ENCODE measurements at places on chromosomes 7 and 10.

DNA sequence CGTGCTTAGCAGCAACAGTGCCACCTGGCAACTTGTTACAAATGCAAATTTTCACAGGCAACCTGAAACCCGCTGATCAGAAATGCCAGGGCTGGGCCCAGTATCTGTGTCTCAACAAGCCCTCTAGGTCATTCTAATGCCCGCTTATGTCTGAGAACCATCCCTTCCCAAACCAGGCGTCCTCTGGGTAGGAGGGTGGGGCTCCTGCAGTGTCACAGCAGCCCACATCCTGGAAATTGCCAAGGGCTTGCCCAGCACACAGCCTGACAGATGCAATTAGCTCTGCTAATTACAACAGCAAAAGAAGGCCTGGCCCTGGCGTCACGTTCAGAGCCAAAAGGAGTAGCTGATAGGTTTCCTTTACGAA is 15.9 kb downstream of the ITPRIP start:
- DNase-seq: no peak

GRCh38 chr10:96642973-96643372 is 56.2 kb upstream of the TM9SF3 start:
- DNase-seq: peak; percentile 23

DNA sequence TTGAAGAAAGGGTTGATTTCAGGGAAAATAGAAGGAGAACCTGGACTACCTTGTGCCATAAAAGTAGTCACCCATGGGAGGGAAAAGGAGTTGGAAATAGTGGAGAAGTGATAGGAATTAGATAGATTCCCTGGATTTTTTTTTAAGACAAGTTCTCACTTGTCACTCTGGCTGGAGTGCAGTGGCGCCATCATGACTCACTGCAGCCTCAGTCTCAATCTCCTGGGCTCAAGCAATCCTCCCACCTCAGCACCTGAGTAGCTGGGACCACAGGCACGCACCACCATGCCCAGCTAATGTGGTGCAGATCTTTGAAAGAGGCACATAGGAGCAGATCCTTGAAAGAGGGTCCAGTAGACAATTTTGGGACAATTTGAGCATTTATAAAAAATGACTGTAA is 9.5 kb upstream of the BLNK start:
- DNase-seq: no peak

DNA sequence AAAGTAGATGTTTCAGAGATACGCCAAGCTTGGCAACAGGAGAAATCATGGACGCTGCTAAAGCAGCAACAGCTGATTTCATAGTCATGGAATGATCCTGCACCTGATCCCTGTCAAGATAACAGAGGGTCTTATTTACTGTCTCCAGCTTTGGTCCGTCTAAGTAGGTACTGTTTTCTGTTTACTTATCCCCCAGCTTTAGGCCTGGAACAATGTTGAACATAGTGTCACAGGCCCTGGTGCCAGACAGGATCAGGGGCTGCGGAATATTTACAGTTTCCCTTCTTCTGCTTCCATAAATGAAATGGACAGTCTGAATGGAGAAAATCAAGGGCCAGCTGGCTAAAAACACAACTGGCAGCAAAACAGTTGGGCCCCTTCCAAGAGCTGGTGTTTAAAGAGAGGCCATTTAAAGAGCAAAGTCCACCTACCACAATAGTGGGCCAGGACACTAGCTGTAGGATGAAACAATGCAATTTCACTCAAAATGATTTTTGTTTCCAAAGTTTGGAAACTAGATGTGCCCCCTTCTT is 2.9 kb downstream of the GPR37 start:
- no peak for DNase-seq

DNA sequence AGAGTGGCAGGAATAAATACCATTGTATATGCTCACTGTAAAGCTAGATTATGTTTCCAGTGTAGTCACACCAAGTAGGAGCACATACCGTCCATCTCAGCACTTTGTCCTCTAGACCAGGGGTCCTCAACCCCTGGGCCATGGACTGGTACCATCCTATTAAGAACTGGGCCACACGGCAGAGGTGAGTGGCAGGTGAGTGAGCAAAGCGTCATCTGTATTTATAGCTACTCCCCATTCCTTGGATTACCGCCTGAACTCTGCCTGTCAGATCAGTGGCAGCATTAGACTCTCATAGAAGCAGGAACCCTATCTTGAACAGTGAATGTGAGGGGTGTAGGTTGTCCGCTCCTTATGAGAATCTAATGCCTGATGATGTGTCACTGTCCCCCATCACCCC is 735.3 kb downstream of the MAGI2 start:
- DNase-seq: no peak

GRCh38 chr10:102628451-102628911 is 15.8 kb upstream of the TRIM8 start:
- DNase-seq: no peak

DNA sequence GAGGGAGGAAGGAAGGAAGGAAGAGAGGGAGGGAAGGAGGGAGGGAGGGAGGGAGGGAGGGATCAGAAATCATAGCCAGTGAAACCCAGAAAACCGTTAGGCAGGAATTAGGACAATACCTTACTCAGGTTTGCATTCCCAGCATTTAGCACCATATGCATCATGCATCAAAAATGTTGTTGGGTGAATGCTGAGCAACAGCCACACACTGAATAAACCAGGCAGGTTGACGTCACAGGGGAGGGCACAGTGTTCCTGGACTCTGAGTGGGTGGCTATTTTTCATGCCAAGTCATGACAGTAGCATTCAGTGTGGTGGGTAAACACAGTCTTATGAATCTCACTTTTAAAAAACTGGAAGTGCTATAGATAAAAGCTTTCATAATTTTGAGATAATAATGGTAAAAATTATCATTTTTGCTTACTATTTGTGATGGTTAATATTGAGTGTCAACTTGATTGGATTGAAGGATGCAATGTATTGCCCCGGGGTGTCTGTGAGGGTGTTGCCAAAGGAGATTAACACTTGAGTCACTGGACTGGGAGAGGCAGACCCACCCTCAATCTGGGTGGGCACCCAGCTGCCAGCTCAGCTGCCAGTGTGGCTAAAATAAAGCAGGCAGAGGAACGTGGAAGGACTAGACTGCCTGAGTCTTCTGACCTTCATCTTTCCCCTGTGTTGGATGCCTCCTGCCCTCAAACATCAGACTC is 199.1 kb upstream of the PRKCQ start:
- DNase-seq: no peak

DNA sequence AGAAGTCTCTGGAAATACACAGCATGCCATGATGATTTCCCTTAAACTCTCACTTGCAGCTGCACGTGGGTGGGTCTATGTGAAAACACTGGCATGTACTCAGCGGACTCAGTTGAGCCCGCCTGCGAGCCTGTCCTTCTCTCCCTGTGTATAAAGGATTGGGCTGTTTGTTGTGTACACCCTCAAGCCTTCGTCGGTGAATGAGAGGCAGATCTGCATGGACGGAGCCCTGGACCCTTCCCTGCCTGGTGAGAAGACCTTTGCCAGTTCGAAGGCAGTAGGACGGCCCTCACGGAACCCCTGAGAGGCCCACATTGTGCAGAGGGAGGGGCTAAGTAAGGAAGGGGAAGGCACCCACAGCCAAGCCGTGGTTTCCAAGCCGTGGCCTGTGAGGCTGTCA is 121.2 kb downstream of the WDFY4 start:
- no peak for DNase-seq

DNA sequence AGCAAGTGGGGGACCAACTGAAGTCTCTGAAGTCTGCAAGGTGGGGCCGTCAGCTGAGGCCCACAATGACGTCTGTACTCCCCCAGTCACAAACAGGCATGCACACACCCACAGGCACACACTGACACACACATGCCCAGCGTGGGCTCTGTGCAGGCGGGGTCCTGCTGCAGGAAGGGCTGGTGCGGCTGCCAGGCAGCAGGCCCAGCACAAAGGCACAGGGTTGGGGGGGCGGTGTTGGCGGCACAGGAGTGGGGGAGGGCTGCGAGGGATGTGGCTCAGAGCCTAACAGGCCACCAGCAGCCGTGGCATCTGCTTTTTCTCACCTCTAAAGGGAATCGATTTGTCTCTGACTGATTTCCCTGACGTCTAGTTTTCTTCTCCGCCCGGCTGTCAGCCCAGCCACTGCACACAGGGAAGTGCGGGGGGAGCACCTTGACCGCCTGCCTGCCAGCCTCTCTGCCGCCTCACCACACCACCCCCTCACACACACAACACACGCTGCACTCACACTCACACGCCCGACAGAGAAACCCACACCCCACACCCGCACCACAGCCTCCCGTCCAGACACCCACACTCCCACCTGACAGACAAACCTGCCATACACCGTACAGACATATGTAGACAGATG is 43.5 kb upstream of the ZMIZ1 start:
- peak; percentile 16 for DNase-seq

DNA sequence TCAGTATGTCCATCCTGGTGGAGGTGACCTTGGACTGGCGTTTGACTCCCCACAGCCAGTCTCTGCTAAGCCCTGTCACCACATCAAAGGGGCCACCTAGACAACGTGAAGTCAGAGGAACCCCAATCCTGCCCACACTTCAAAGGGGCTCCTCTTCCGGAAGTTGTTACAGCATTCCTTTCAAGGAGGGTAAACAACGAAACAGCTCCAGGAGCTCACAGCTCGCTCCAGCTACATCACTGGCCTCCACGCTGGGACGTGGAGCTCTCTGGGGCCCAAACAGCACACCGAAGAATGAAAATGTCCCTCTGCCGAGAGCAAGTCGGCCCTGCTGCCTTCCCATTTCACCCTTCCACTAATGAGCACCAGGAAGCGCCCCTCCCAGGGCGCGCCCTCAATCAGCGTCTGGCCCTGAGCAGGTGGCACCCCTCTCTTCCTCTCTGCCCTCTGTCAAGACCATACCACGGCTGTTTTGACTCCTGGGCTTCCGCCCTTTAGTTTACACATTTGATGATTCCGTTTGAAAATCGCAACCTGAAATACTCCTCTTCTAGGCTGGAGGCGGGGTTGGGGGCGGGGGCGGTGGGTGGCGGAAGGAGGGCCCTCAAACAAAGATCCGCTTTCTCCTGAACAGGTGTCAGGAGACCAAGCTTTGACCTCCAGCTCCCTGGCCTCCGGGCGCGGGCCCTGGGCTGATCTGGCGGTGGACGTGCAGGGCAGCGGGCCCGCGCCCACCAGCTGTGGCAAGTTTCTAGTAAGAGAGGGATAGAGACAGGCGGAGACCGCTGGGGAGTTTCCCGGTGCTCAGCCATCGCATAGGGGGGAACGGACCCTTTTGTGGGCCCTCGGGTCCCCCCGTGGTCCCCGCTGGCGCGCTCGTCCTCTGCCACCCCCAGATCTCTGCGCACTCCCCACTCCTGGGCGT is 53.1 kb upstream of the KDM7A start:
- DNase-seq: no peak

GRCh38 chr7:101299511-101300464 is 21.8 kb downstream of the IFT22 start:
- no peak for DNase-seq

DNA sequence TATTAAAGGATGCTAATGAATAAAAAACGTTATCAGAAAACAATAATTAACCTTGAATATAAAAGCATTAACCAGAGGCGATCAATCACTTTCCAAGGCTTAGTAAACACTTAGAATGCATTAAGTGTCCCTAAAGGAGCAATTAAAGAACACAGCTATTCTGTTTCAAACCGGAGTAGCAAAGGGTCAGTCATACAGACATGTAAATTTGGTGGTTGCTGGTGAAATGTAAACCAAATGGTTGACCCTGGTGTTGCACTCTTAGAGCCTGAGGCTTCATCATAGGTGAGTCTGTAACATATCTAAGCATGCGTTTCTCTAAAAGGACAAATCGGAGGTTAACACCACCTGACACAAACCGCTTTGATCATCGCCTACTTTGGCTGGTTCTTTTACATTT is 1280.1 kb downstream of the TYW1 start:
- DNase-seq: no peak

GRCh38 chr7:42560866-42561265 is 323.9 kb upstream of the GLI3 start:
- DNase-seq: no peak

GRCh38 chr7:82715344-82715743 is 271.8 kb upstream of the CACNA2D1 start:
- DNase-seq: no peak

DNA sequence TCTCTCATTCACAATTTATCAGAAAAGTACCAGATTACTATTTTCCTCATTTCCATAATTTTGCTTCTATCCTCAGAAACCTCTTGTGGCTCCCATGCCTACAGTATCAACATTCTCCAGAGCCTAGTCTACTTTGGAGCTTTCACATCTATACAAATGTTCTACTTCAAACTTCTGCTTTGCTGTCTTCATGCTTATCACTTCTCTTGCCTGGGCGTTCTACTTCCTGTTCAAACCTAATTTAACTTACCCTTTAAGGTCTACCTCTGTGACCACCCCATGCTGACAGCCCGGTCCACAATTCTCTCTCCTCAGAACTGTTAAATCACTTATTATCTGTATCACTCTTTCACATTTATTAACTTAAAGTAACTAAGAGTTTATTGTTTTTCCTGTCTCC is 6.1 kb upstream of the PTPN12 start:
- no peak for DNase-seq

GRCh38 chr10:120715171-120715570 is 136.0 kb upstream of the WDR11 start:
- DNase-seq: no peak

- DNase-seq: no peak
These were observed 1066.3 kb downstream of the CNTNAP2 start for GRCh38 chr7:147182874-147183273.

DNA sequence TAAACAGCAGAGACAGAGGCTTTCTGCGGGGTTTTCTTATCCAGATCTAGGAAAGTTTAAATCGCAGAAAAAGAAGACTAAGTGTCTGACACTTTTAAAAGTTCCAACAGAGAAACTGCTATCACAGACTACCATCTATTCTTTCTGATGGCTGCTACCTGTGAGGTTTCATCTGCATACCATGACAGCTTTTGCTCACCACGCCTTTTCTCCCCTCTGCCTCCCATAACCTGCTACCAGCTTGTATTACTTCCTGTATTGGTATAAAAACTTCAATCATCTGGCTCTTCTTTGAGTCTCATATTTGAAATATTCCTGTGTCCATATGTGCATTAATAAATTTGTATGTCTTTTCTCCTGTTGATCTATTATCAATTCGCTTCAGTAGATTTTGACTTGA is 34.1 kb upstream of the RTKN2 start:
- no peak for DNase-seq

DNA sequence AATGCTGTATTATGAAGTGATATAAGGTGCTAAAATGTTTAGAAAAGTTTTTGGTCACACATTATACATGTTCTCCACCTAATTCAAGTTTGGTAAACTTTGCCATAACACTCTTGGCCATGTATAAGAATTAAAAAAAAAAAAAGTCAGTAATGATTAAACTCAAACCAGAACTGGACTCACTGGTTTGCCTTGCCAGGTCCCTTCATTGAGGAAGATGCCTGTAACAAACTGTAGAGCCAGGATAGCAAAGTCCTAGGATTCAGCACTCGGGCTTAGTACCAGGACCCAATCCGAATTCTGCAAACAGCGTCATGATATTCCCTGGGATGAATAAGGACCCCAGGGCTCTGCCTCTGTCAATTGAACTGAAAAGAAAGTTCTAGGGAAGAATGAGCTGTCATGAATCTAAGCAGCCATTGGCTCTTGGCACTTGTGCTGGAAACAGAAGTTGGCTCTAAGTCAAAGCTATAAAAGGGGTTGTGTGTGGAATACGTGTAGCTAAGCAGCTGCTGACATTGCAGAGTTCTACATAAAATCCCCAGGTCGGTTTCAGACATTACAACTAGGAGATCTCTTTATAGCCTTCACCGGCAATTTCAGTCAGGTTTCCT is 216.9 kb downstream of the C7orf25 start:
- no peak for DNase-seq

GRCh38 chr10:108545921-108546320 is 1377.4 kb downstream of the XPNPEP1 start:
- DNase-seq: no peak

All from stimulated activated CD8-positive, alpha-beta memory T cell treated with anti-CD3 and anti-CD28 coated beads, Interleukin-7, amount 100 ng/mL, for 1 hour (primary cell).